Mucosa of gallbladder (tissue), 1 donor: ENCODE measurements at places on chromosomes 7 and 10. TPM values are rescaled to one million over a fixed set of nuclear protein-coding genes. Genes with fewer than 3 reads are reported as not detected.

The FOXI2 gene
- total RNA-seq, result 0.23 TPM

The DYNC1I1 gene
- 2.7 TPM for total RNA-seq

The RELN gene
- total RNA-seq, result 1.8 TPM

The FOXP2 gene
- total RNA-seq, result 10.1 TPM

The PSD gene
- total RNA-seq, result 106 TPM

The POU6F2 gene
- total RNA-seq, result 7.9 TPM

The HPS1 gene
- total RNA-seq, result 83.2 TPM

The FXYD4 gene
- total RNA-seq, result 1.6 TPM

The TRPV6 gene
- 47.3 TPM for total RNA-seq

The RBP3 gene
- not detected for total RNA-seq

The JAKMIP3 gene
- 1.1 TPM for total RNA-seq

The TMEM176A gene
- total RNA-seq, result 246 TPM

The SDK1 gene
- total RNA-seq, result 6.6 TPM

The ACSL5 gene
- total RNA-seq, result 34.1 TPM

The ENO4 gene
- total RNA-seq, result 0.20 TPM

The KLLN gene
- 0.69 TPM for total RNA-seq

The ADARB2 gene
- 1.3 TPM for total RNA-seq

The PRSS58 gene
- total RNA-seq, result not detected

The FANK1 gene
- 5.3 TPM for total RNA-seq

The LHFPL3 gene
- total RNA-seq, result not detected

The SPAM1 gene
- total RNA-seq, result not detected

The OR2A1 gene
- total RNA-seq, result not detected
